ENCODE measurements at places on chromosomes 7 and 10. TPM values are rescaled to one million over a fixed set of nuclear protein-coding genes. Genes with fewer than 3 reads are reported as not detected.

- no peak for DNase-seq
Observed at GRCh38 chr7:2710901-2711551, 23.0 kb downstream of the AMZ1 start.

DNA sequence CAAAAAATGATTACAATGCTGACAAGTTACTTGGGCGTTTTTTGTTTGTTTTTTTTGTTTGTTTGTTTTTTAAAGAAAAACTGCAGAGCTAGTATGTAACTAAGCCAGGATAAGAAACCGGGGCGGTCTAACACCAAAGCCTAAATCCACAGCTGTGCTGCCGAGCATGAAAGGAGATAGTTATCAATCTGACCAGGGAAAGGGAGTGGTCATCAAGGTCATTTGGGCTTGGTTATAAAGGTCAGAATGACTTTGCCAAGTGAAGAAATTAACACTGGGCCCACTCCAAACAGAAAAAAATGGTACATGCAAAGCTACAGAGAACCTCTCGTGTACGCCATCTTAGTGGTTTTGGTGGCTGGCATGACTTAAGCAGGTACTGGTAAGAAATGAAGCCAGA is 104.7 kb downstream of the SRPK2 start:
- no peak for DNase-seq

DNA sequence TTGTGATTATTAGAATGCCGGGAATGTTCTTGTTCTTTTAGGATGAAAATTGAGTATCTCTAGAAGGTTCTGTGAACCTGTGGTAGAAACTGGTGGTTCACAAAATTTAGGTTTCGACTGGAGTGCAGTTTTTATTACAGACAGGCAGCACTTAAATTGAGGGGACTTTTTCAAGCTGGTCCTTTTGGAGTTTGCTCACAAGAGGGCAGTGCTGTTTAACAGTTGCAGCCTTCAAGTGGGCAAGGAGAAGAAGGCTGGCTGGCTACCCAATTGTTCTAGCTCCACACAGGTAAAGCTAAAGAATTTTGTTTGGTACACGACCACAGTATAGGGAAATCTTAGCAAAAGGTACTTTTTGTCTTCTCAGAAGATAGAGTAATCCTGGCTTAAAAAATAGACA is 233.6 kb downstream of the SNX13 start:
- DNase-seq = peak; percentile 22

DNA sequence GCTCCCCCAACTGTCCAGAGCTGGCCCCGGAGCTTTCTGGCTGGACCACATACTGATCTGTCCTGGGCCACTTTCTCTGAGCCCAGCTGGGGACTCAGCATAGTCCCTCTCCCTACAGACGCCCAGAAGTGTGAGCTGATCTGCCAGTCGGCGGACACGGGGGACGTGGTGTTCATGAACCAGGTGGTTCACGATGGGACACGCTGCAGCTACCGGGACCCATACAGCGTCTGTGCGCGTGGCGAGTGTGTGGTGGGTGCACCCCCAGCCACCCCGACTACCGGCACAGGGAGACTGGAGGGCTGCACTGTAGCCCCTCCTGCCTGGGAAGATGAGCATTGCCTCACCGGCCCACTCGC is 41.8 kb downstream of the TBATA start:
- no peak for DNase-seq

- DNase-seq = no peak
Observed at GRCh38 chr7:143504937-143505297, 27.2 kb downstream of the TAS2R41 start.

- no peak for DNase-seq
Observed at GRCh38 chr7:142120524-142120923, 9.0 kb downstream of the MGAM2 start.

- no peak for DNase-seq
Observed at GRCh38 chr7:20798081-20798693, 11.5 kb upstream of the SP8 start.

DNA sequence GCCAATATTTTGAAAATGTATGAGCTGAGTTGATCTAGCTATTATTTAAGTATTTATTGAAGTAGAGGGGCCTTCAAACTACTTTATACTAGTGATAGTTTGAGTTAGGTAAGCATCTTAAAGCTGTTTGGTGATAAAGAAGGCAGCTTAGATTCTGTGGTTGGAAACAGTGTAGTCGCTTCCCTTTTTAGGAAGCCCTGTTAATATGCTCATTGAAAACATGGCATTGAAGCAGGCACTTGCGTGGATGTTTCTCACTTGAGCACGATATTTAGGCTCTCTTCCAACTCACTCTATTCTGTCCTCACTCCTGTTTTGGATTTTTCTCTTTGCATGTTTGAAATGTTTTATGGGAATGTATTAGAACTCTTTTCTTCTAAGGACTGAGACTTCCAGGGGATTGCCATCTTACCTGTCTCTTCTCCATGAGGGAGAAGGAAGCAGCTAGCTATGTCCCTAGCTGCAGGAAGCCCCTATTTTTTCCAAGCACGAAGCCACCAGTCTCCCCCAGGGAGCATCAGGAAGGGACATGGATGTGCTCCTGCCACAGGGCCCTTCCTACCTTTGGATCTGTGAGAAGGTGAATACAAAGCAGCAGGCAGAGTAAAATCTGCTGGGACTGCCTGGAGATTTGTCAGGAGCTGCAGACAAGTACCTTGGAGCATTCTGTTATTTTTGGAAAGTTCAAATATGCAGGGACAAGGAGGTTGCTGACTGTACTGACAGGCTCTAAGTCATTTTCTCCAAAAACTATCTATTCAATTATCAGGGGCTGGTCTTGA is 22.0 kb upstream of the BMPR1A start:
- no peak for DNase-seq

DNA sequence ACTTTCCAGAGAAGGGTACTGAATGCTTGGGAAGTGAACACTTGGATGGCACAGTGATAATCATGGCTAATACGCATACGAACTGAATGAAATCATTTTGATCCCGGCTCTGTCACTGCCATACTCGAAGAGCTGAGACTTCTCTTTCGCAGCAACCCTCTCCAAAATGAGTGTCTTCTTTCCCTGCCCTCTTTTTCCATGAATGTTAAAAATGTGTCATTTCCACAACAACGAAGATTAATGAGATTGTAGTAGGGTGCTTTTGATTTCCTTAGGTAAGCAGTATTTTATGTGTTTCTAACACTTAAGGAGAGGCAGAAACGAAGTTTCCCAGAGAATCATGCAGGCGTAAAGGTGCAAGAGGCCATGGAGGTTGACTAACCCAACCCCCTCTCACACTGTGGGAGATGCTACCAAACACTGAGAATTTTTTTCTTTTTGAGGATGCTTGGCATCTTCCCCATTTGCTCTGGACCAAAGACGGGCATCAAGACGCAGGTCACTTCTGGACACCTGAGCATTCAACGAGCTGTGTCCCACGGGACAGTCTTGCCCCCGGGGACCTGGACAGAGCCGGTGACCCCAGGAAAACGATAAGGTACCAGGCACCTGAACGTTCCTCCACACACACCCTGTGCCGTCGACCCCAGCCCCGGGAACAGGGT is 823 bp downstream of the COPG2 start:
- DNase-seq = no peak

DNA sequence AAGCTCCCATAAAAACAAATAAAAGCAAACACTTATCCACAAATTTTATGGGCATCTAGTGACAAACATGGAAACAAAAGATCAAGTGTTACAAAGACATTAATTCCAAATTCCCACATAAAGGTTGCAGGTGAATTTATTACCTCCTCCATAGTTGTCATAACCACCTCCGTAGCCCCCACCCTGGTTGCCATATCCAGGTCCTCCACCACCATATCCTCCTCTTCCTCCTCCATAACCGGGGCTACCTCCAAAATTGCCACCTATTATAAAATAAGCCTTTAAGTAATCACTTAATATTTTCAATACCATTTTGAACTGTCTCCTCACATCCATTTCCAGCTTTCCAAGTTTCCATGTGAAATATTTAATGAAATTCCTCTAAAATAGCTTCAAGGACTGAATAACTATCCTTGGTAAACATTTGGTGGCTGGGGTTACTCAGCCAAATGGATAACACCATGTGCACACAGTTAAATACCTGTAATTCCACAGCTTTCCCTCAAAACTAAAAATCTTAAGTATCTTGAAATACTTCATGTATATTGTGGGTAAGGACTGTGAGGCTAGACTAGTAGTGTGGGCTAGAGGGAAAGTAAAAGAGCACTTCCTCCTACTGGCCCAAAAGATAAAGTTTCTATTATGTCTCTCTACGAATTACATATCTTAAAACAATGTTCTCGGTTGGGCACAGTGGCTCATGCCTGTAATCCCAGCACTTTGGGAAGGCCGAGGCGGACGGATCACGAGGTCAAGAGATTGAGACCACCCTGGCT is 6.9 kb downstream of the HNRNPA2B1 start:
- no peak for DNase-seq

DNA sequence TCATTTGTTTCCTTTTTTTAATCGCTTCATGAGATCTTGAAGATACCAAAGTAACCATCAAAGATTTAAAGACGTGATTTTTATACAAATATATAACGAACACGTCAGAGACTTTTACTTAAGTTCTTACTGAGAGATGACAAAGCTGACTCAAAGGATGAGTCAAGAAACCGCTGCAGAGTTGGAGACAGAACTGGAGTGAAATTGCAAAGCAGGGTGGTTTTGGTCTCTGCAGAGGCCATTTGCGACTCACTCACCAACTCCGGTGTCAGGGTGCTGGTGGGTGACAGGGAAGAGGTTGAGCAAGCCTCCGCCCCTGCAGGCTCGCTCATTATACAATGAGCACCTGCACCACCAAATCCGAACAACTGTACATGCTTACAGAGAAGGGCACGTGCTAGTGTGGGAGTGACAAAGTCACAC is 75.2 kb downstream of the DNAJB6 start:
- DNase-seq = no peak

GRCh38 chr7:85474234-85474633 is 287.4 kb upstream of the SEMA3D start:
- no peak for DNase-seq

GRCh38 chr10:24552346-24553016 is 171.2 kb downstream of the ARHGAP21 start:
- DNase-seq = peak; percentile 20

GRCh38 chr10:3486346-3487065 is 298.5 kb downstream of the KLF6 start:
- DNase-seq = peak; percentile 46

DNA sequence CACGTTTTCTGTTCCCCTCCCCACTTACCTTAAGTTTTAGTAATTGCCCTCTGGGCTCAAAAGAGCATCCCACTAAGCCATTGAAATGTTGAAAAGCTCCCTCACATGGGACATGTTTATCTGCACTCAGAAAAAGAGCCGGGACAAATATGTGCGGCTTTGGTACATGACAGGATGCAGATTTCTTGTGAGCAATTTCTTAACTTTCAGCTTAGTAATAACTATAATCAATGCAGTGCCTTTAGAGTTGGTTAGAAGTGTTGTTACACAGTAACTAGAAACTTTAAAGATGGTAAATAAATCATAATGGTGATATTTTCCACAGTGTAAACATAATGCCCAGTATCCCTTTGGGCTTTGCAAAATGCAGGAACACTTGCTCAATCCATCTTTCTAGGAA is 89.2 kb downstream of the ZNF365 start:
- DNase-seq = no peak

Gene RPP38
- total RNA-seq = 19.0 TPM

Gene DMBT1
- 1.0 TPM for total RNA-seq

Gene IL2RA
- not detected for total RNA-seq

Gene CYP3A4
- total RNA-seq = not detected

Gene ASZ1
- total RNA-seq = not detected

Gene OR9A2
- not detected for total RNA-seq

Gene OR2A1
- total RNA-seq = 0.12 TPM

Gene PDZD7
- total RNA-seq = 0.29 TPM

Gene LEP
- not detected for total RNA-seq

Gene PKD2L1
- 0.38 TPM for total RNA-seq

Data from progenitor cell of endocrine pancreas (in vitro differentiated cells).